ENCODE measurements at places on chromosomes 2 and 18.

- DNase-seq, result no peak
These were observed 32.5 kb downstream of the R3HDM1 start for GRCh38 chr2:135563793-135564192.

DNA sequence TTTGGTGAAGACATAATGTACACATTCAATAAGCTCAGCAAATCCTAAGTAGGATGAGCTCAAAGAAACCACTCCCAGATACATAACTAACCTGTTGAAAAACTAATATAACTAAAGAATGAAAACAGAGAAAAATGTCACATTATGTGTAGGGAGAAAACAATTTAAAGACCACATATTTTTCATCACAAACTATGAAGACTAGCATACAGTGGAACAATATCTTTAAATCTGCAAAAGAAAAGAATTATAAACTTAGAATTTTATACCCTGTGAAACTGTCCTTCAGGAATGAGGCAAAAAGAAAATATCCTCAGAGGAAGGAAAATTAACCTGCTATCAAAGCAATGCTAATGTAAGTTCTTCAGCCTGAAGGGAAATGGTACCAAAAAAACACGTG lies 151.5 kb downstream of the PIEZO2 start:
- DNase-seq, result no peak

- no peak for DNase-seq
These were observed 452.6 kb upstream of the ACVR2A start for GRCh38 chr2:147392180-147392579.

DNA sequence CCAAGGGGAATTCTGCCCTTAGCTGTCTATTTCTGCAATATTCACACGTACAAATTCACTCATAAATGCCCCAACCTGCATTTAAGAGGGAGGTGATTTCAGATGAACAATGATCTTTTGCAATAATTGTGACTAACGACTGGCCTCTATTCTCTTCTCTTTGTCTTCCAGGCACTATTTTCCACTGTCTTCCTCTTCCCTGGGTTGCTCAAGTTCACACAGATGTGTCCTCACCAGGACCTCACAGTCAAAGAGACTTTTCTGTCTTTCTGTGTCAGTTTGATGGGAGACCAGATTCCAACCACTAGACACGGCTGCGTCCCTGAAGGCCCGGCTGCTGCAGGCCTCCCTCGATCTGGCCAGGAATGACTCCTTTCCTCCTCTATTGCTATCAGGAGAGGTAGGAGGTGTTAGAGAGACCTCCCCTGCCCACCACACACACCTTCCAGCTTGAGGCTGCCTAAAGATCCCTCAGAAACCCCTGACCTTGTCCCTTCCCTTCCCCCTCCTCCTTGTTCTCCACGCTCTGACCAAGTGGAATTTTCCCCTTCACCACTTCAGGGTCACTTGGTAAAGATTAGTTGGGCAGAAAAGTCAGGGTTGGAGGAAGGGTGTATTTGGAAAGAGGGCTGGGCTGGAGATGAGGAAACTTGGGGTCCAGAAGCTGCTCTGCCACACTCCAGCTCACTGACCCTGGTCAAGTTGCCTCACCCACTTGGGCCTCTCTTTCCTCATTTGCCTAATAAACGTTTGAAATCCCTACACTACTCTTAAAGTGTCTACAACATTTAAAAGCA lies 109.2 kb upstream of the COPS8 start:
- no peak for DNase-seq

DNA sequence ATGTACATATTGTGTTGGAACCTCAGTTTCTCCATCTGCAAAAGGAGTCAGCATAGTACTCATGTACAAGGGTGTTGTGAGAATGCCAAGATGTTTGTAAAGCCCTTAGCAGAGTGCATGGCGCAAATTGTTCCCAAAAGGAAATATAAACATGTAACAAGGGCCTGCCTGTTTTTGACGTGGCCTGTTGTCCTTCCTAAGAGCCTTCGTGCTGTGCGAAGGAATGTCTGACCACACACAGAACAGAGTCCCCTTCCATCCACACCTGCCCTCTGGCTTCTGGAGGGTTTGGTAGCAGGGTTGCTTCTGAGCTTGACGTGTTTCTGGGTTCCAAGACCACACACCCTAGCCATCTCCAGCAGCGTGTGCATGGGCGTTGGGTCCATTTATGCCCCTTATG lies 34.9 kb downstream of the CABLES1 start:
- DNase-seq, result no peak

DNA sequence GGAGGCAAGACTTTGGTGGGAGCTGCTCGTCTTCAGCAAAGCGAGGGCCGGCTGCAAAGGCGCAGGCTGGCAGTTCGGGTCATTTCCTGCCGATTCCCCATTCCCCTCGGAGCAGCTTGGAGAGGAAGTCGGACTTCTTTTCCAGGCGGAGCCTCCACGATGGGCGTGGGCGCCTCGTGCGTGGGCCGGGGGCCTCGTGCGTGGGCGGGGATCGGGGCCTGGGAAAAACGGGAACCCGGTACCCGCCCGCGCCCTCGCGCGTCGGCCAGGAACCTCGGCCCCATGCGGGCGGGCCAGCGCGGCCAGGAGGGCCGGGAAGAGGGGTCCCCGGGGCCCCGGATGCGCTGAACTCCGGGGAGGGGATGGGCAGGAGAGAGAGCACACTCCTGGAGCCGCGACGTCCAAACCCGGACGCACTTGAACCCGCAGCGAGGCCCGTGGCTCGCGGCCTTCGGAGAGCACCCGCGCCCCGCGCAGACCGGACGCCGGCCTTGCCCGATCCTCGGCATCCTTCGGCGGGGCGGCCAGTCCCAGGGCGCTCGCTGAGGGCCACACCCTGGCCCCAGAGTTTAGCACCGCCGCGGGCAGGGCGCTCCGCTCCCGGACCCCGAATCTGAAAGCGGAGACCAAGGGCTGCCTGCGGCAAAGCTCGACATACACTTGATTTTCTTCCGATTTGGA lies 368.4 kb downstream of the MTX2 start:
- DNase-seq, result no peak

Data from NCI-H1694 treated with DMSO at 0.1 percent for 48 hours (cell line).